ENCODE measurements at places on chromosomes 7 and 10.

DNA sequence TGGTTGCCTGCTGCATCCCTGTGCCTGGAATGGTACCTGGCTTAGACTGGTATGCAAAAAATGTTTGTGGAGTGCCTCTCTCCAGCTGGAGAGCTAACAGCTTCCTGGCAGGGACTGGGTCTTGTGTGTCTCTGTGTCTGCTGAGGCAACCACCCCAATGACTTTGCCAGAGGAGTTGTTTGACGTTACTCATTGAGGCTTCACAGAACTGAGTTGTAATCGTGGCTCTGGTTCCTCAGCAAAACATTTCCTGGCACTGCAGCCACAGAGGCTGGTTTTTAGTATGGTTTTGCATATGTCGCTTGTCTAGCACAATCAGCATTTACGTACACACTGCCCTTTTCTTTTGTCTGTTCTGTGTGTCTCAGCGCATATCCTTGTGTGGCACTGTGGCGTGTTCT is 7.5 kb downstream of the ZNF282 start:
- peak; percentile 43 for DNase-seq

- DNase-seq, result no peak
These were observed 557 bp upstream of the TAX1BP1 start for GRCh38 chr7:27739301-27739908.

DNA sequence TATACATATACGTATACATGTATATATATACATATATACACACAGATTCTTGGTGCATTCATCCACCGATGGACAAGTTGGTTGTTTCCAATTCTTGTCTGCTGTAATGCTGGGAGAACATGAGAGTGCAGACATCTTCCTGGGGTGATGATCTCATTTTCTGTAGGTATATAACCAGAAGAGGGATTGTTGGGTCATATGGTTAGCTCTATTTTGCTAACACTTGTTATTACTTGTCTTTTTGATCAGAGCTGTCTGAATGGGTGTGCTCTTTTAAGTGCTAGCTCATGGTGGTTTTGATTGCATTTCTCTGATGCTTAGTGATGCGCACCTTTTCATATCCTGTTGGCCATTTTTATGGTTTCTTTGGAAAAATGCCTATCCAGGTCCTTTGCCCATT is 106.4 kb downstream of the TAX1BP1 start:
- DNase-seq, result no peak

DNA sequence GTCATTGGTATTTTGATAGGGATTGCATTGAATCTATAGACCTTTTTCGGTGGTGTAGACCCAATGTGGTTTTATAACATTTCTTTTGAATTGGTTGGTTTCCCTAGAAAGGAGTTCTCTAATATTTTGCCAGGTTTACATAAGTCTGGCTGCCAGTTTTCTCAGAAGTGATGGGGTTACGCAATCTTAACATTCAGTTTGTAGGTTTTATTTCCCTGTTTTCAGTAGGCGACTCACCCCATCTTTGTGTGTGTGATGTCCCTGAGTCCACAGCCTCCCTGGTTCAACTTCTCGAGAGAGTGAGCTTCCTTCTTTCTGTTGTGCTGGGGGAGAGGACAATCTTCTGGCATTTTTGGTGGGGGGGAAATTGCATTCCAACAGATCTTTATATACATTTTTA is 9.6 kb upstream of the KIF5B start:
- DNase-seq, result peak; percentile 80

- no peak for DNase-seq
These were observed 23.2 kb downstream of the PILRA start for GRCh38 chr7:100396421-100396982.

DNA sequence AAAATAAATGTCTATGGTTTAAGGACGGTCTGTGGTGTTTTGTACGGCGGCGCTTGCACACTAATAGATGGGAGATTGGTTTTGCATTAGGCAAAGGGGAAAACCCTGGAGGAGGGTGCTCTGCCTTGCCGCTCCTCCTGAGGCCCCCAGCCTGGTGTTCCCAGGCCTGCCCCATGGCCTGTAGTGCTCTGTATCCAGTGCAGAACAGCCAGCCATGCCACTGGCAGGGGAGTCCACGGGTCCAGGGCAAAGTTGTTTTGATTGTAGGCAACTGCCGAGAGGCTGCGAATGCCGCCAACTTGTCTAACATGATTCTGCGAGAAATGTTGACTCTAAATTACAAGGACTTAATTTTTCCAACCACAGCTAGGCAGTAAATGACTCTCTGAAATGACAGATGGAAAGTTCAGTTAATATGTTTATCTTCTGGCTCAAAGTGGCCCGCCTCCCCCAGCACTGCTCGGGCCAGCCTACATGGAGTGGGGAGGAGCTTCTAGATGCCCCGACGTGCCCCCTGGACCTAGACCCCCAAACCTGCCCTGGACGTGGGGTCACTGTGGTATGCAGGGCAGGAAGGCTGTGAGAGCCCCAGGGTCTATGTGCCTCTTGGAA is 104.6 kb upstream of the GDF10 start:
- DNase-seq, result no peak

DNA sequence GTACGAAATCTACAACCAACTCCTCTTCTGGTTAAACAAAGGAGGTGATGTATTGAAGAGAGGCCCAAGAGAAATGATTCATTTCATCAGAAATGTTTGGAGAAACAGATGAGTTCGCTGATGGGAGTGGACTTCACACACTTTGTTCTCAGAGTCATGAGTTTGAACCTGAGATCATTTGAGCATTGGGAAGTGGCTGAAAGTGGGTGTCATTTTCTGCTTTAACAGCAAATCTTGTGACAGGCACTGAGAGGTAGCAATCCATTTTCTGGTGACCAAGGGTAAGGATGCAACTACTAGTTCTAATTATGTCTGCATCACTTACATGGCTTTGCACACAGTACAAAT is 51.4 kb downstream of the RBM20 start:
- DNase-seq, result no peak

GRCh38 chr10:78852466-78853240 is 216.1 kb upstream of the ZMIZ1 start:
- no peak for DNase-seq

DNA sequence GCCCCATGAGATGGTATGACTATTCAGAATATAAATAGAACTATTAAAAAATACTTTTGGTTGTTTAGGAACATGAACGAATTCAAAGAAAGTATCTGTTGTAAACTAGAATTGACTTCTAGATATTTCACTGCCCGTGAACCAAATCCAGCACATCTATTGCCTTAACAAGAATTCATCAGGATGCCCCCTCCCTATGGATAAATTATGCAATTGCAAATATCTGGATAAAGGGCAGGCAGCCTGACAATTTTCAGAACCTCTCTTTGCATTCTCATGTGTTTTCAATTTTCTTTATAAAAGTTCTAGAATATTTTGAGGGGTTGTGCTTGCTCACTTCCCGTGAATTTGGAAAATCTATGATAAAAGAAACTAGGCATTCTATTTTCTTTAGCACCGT is 822.1 kb upstream of the SORCS1 start:
- peak; percentile 60 for DNase-seq

DNA sequence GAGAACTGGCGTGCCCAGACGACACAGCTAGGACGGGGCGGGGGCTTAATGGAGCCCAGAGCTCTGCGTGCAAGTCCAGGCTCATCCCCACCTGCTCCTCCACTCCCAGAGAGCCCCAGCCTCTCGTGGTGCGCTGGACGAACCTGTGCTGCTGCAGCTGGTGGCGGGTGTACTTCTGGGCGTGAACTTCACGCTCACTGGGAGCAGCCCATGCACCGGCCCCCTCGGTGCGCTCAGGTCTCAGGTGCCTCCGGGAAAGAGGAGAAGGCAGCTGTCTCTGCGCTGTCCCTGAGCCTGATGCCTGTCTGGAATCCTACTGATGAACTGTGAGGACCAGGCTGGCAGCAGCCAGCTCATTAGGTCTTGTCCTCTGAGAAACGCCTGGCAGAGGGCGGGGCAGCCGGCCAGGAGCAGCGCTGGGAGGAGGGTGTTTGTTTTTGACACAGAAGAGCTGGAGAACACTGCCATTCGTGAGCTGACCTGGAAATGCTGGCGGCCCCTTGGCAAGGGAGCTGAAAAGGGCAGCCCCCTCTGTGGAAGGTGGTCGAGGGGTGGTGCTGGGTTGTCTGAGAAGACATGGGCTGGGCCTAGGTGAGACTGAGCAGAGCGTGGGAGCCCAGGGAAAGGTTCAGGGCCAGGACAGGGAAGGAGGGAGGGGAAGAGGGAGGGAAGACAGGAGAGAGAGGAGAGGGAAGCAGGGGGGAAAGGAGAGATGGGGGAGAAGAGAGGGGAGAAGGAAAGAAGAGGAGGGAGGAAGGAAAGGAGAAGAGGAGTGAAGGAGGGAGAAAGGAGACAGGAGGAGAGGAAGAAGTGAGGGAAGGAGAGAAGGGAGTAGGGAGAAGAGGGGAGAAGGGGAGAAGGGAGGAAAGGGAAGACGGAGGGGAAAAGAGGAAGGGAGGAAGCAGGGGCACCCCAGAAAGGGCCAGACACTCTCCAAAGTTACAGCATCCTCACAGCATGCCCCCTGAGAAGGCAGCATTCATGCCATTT is 53.5 kb upstream of the TNS3 start:
- DNase-seq, result no peak

DNA sequence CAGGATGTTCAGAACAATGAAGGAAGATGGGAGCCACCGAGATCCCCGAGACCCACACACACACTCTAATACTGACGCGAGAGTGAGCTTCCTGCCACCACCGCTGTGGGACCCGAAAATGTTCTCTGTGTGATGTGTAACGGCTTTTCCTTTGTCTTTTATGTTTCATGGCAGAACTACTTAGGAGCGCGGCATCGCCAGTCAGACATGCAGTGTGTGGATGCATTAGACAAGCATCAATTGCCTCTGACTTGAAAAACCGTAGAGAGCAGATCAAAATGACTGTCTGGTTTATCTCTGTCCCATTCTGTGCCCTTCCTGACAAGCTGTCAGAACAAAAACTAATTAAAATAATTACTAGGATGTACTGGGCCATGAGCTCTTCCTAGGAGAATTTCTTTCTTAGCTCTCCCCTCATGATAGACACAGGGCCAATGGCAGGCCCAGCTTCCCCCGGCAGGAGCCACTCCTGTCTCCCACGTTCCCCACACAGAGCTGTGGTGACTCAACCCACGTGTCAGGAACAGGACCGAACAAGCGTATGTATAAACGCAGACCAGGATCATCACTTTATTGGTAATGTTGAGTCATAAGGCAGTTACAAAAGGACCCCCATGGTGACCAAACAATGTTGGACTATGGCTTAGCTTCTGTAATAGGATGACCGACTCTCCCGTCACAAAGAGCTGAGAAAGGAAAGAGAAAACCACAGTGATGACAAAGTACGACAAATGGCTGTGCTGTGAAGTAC is 705.0 kb downstream of the PARD3 start:
- peak; percentile 56 for DNase-seq

- no peak for DNase-seq
These were observed 653 bp upstream of the ADRB1 start for GRCh38 chr10:114042895-114043531.

GRCh38 chr7:99791667-99792369 is 7.8 kb upstream of the CYP3A4 start:
- DNase-seq, result no peak

Measured in AG10803 (cell line).